Hindlimb muscle (tissue), 1 donor: ENCODE measurements at places on chromosomes 3 and 15.

GRCh38 chr3:69379661-69380060 lies 6.2 kb downstream of the FRMD4B start:
- no peak for DNase-seq

DNA sequence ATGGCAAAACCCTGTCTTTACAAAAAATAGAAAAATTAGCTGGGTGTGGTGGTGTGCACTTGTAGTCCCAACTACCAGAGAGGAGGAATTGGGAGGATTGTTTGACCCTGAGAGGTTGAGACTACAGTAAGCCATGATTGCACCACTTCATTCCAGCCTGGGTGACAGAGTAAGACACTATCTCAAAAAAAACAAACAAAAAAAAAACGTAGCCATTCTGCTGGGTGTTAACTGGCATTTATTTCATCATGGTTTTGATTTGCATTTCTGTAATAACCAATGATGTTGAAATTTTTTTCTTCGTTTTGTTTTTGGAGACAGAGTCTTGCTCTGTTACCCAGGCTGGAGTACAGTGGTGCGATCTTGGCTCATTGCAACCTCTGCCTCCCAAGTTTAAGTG lies 63.3 kb downstream of the RPLP1 start:
- no peak for DNase-seq

DNA sequence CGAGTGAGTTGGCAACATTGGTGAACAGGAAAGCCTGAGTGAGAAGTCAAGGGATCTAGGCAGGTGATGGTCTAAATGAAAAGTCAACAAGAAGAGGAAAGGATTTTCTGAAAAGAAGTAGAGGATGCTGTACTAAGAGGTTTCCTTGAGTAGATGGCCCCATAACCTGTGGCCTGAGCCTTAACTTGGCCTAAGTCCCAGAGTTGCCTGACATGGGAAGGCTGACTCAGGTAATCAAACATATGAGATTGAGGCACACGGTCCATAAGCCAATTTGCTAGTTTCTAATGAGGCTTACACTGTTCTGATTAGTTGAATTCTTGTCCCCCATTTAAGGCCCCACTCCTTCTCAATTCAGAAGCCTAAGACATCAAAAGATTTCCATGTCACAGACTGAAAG lies 262.5 kb upstream of the LMCD1 start:
- no peak for DNase-seq

DNA sequence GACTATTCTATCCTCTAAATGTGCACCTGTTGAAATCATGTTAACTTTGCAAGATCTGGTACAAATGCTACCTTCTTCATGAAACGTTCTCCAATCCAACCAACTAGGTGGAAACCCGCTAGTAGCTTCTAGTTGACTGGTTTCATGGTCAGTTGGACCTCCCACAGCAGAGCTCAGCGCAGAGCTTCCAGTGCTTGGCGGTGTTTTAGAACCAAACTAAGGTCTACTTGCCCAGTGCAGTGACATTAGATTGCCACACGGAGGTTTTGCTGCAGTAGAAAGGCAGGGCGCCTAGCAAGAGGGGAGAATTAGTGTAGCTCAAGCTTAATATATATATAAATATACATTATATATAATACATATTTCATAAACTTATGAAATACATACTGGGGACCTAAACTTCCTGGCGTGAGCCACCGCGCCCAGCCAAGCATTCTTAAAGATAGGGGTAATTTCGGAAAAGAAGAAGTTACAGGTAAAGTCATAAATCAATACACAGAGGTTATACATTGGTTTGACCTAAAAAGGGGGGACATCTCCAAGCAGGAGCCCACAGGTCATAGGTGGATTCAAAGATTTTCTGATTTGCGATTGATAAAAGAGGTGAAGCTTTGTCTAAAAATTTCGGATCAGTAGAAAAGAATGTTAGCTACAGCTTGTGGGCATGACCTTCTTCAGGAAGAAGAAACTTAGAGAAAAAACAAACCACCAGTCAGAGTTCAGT lies 2.1 kb upstream of the OXSR1 start:
- no peak for DNase-seq

DNA sequence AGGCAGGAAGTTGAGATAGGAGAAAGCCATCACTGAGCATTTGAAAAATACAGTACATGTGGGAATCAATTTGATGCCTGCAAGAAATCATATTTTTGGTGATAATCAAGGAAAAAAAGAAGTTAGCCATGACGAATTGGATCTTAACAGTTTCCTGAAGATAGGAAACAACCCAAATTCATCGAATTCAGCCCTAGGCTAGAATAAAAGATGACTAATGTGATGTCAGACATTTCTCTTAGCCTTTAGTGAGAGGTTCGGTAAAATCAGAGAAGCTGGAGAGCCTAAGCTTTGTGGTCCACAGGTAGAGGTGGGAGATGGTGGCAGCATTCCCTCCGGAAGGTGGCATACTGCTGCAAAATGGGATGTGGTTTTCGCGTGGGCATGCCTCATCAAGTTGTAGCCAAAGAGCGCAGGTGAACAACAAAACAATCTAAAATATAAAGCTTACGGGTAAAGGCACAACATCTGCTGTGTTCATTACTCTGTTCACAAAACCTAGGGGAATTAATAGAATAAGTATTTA lies 144.1 kb upstream of the ALCAM start:
- DNase-seq = no peak

- no peak for DNase-seq
Observed at GRCh38 chr15:27342991-27343390, 372.0 kb downstream of the GABRG3 start.

GRCh38 chr3:175075269-175075668 lies 216.1 kb downstream of the NAALADL2 start:
- no peak for DNase-seq

- DNase-seq = no peak
Observed at GRCh38 chr15:26234976-26235767, 372.0 kb upstream of the ATP10A start.

- no peak for DNase-seq
Observed at GRCh38 chr15:52150871-52151270, 38.3 kb upstream of the BCL2L10 start.

DNA sequence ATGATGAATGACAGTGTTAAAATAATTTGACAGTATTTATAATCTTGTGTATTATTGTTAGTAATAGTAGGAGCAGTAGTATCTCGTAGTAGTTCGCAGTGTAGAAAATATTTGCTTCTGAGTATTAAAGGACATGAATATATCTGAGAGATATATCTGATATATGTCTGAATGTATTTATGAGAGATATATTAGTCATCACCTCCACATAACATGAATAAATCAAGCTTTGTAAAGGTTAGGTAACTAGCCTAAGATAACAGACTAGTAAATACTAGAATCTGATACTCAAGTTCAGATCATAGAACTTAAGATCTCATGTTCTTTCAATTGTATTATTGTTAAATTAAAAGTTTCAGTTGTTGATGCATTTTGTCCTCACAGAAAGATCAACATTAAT lies 130.5 kb downstream of the UBE2E2 start:
- DNase-seq = no peak

DNA sequence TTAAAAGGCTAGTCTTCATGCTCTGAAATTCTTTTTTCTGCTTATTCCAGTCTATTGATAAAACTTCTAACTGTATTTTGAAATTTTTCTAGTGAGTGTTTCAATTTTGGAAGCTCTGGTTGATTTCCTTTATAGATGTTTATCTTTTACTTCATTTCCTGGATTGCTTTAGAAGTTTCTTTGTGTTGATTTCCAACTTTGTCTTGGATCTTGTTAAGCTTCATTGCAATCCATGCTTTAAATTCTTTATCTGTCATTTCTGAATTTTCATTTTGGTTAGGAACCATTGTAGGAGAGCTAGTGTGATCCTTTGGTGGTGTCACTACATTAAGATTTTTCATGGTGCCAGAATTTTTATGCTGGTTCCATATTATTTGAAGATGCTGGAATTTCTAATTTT lies 105.2 kb upstream of the DCBLD2 start:
- DNase-seq = no peak

GRCh38 chr3:184040010-184040409 lies 8.5 kb downstream of the HTR3D start:
- DNase-seq = no peak

GRCh38 chr3:24355806-24356205 lies 138.8 kb downstream of the THRB start:
- no peak for DNase-seq

- DNase-seq = no peak
Observed at GRCh38 chr15:87735522-87735921, 521.0 kb downstream of the NTRK3 start.

DNA sequence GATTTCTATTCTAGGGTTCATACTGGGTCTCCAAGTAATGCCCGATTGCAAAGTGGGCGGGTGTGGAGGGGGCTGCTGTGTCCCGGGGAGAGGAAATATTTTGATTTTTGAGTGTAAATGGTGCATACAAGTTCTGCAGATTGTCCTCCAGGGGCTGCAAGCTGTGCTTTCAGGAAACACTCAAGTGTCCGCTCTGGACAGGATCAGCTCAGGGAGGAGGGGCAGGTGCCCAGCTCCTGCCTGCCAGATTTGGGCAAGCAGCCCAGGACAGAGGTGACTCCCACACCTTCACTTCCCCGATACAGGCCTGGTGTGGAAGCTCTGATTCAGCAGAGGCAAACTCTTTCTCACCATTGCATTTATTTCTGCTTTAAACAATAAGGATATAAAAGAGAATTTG lies 142.7 kb downstream of the ALDH1A2 start:
- no peak for DNase-seq

GRCh38 chr3:52897130-52898122 lies at the start of gene STIMATE:
TSS of gene STIMATE (minus strand) at chr3:52897548. CDS start at chr3:52897450, 98 bp downstream.
- DNase-seq = peak; percentile 88

GRCh38 chr3:58557491-58557890 lies 19.7 kb downstream of the FAM107A start:
- DNase-seq = peak; percentile 75

- DNase-seq = no peak
Observed at GRCh38 chr3:133881939-133882825, 13.5 kb downstream of the RAB6B start.

DNA sequence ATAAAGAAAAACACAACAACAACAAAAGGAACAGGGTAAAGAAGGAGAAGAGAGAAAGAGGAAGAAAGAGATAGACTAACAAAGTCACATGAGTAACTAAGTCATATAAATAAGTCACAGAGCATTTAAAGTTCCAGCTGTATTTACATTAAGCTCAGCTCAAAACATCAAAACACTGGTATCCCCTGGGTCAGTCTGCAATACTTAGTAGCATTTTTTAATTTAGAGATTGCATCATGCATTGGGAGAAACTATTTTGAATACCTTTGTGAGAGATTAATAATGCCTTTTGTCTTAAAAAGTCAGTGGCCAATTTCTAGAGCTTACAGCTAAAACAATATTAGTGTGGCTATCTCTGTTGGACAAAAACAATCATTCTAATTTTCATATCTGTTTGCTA lies 78.4 kb downstream of the NEK10 start:
- DNase-seq = no peak

- DNase-seq = no peak
Observed at GRCh38 chr3:172279191-172279640, 169.0 kb downstream of the GHSR start.

DNA sequence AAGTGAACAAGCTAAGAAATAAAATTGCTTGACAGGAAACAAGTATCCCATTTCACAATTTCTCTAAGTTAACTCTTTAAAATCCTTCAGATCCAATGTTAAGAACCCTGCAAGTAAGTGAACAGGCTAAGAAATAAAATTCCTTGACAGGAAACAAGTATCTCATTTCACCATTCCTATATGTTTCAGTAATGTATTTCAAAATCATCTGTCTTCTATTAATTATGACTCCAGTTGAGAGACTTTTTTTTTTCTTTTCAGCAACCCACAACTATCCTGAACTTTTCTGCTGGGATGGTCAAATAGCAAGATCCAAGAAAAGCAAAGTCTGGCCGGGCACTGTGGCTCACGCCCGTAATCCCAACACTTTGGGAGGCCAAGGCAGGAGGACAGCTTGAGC lies 2.4 kb upstream of the SLC12A6 start:
- DNase-seq = no peak

GRCh38 chr3:50551681-50552435 lies 15.7 kb downstream of the C3orf18 start:
- DNase-seq = no peak

GRCh38 chr3:23203708-23204330 lies 692 bp downstream of the UBE2E2 start:
- DNase-seq = peak; percentile 45

DNA sequence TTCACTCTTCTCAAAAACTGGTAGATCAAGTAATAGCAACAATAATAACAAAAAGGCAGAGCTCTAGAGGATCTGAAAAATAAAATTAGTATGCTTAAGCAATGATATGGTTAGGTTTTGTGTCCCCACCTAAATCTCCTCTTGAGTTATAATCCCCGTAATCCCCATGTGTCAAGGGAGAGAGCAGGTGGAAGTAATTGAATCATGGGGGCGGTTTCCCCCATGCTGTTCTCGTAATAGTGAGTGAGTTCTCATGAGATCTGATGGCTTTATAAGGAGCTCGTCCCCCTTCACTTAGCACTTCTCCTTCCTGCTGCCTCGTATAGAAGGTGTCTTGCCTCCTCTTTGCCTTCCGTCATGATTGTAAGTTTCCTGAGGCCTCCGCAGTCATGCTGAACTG lies 60.2 kb upstream of the ABHD2 start:
- DNase-seq = no peak

DNA sequence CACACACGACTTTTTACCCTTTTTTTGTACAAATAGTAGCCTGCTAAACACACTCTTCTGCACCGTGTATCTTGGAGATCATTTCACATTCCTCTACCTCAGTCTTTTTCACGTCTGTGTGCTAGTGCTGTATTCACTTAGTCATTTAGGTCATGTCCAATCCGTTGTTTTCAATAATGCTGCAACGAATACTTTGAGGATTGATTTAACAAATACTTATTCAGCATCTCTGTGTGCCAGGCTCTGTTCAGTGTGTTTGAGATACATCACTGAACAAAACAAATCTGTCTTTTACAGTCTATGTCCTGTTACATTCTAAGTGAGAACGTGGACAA lies 882 bp downstream of the JMJD7 start:
- DNase-seq = no peak

DNA sequence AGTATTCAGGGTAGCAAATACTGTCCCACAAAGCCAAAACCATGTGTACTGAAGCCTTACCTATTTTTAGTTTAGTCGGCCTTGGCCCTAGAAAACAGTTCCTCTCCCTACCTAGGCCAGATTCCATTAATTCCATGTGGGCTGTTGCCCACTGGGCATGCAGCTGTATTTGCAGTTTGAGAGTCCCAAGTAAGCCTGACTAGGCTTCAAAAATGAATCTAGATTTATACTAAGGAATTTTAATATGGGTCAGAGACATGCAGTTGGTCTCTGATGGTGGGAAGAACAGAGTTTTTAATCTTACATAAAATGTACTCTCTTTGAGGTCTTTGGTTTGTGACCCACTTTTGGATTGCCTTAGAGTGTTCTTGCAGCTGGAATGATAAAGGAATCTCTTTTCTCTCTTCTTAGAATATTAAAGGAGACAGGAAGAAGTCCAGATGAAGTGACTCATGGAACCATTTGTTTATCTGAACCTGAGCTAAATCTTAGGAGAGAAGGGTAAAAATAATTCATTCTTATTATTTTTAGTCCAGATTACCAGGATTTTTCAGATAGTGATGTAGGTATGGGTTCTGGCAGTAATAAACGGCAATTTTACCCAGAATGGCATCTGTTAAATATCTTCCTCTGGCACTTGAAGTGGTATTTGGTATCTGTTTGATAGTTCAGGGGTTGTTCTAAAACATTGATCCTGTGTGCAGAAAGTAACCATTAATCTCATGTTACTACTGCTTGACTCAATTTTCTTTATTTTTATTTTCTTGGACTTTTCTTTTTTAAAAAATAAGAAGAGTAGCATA lies 33.8 kb downstream of the GLCE start:
- peak; percentile 8 for DNase-seq
